ENCODE measurements at places on chromosomes 1 and 21.

- no peak for DNase-seq
Measured at GRCh38 chr1:207495801-207496792, at the start of gene CR1. TSS of gene CR1 (plus strand) at chr1:207496157. CDS start at chr1:207496268, 111 bp downstream.

DNA sequence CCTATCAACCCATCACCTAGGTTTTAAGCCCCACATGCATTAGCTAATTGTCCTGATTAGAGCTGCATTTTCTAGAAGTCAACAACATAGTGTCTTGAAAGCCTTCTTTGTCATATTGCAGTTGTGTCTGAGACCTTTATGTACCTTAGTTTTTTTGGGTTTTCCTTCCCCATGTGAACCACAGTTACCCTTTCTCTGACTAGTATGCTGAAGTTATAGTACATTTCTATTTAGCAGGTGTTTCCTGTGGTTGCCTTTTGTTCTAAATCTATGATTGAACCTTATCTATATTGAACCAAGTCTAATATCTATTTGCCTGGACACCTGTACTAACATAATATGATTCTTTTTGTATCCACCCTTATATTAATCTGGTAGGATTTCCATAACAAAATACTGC lies 135.6 kb downstream of the ST6GALNAC3 start:
- DNase-seq: no peak

- DNase-seq: no peak
Measured at GRCh38 chr21:38244885-38245869, 11.6 kb upstream of the KCNJ15 start.

DNA sequence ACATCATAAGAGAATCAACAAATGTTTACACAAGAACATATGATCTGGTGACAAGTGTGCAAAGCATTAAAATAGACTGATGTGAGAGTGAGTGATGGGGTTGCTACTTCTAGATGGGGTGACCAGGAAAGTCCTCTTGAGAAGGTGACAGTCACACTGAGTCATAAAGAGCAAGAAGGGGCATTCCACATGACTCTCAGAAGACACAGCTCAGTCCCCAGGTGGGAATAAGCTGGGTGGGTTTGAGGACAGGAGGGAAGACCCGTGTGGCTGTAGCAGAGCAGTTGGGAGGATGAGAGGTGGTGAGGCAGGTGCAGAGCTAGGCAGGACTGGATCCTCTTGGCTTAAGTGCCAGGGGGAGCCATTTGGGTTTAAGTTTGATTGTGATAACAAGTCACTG lies 53.1 kb downstream of the TNR start:
- DNase-seq: no peak

GRCh38 chr1:33302325-33302724 lies 18.6 kb downstream of the A3GALT2 start:
- DNase-seq: no peak

GRCh38 chr1:44808938-44809917 lies 905 bp downstream of the BTBD19 start:
- no peak for DNase-seq

GRCh38 chr1:211741788-211742187 lies 66.4 kb upstream of the NEK2 start:
- no peak for DNase-seq

- no peak for DNase-seq
Measured at GRCh38 chr21:34984356-34985058, 64.6 kb downstream of the RUNX1 start.

GRCh38 chr1:172545396-172546004 lies 12.6 kb downstream of the SUCO start:
- DNase-seq: no peak

DNA sequence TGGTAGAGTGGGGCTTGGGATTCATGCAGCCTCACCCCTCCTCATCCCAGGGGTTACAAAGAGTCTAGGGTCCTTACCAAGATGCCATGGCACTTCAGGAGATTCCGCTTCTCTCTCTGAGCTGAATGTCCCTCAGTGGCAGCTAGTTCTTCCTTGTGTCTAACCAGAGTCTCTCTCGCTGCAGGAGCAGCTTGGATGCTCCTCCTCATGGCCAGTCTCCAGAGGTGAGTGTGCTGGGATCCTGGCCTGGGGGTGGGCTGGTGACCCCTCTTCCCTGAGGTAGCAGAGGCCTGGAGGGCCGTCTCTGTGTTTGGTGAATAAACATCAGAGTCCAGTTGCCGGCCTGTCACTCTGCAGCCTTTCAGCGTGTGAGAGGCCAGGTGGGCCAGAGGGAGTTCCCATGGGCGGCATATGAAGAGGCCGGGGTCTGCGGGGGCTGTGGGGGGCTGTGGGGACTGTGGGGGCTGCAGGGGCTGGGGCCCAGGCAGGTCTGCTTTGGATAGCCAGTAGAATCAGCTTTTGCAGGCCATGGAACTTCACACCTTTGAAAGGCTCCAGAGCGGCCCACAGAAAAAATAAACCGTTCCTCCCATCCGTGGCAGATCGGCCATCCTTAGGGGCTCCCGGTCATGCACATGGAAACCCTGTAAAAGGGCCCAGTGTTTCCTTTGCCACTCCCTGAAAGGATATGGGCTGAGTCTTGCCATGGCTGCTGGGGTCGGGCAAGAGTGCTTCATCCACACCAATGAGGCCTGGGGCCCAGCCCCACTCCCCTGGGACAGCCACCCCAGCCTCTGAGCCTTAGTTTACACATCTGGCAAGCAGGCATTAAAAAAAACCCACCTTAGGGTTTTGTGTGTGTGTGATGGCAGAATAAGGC lies 256.4 kb downstream of the FOXD2 start:
- DNase-seq: no peak

DNA sequence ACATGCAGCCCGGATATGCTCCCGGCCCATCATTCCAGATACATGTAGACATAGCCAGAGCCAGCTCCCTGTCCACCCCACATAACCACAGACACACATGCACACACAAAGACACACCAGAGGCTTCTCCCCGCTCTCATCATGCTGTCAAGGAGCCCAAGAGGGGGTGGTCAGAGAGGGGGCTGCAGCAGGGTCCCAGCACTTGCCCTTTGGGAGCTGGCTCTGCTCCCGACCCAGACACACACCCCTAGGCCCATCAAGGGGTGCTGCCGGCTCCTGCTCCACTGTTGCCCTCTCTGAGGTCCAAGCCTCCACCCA lies 2.6 kb downstream of the PTAFR start:
- DNase-seq: no peak

DNA sequence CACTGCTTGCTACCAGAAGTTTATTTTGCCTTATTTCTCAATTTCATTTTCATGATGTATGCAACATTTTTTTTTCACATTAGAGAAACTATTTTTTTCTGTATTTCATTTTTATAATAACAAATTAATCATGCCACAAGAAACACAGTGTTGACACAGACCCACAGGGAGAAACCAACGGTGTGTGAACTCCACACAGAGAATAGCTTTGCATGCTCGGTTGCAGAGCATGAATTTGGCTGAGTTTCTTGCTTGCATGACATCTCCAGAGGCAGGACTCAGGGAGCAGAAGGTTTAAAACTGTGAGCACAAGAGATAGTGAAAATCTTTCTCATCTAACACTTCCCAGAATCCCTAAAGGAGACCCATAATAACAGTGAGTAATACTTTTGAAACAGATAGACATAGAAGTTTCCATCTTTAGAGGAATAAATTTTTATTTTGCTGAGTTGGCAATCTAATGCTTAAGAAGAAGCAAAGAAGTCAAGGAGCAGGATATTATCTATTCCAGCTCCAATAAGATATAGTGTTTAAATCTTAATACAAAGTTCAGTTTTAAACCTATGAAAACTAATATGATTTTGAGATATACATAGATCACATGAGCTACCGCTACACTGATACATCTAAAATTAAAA lies 890.9 kb downstream of the MRPL39 start:
- DNase-seq: no peak

- peak; percentile 77 for DNase-seq
Measured at GRCh38 chr1:36155408-36156328, at the start of gene MAP7D1. TSS of gene MAP7D1 (plus strand) at chr1:36156160. CDS start at chr1:36156418, 258 bp downstream.

- DNase-seq: no peak
Measured at GRCh38 chr1:67560580-67561255, 124.3 kb upstream of the GADD45A start.

- no peak for DNase-seq
Measured at GRCh38 chr1:24392982-24393650, 20.5 kb downstream of the STPG1 start.

DNA sequence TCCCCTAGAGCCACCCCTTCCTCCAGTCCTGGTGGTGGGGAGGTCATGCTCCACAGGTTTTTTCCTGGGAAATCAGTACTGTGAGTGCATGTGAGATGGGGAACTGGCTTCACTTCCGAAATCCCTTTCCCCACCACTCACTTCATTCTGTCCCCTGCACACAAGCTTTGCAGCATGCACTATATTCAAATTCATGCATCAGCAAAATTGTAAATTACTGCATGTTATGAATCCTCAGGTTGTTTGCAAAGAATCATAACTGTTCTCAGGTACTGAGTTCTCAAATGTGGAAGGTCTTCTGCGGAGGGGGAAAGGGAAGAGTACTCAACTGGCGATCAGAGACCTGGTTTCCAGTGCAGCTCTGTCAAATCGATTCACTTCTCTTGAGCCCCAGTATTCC lies 42.3 kb downstream of the LHX4 start:
- no peak for DNase-seq

DNA sequence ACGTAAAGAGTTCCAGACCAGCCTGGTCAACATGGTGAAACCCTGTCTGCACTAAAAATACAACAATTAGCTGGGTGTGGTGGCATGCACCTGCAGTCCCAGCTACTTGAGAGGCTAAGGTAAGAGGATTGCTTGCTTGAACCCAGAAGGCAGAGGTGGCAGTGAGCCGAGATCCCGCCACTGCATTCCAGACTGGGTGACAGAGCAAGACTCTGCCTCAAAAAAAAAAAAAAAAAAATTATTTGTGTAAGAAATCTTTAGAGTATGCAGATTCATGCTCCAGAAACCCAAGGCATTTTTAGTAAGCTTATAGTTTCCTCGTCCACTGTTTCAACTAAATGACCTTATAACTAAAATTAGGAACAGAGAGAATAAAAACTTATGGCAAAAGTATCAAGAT lies 51.3 kb downstream of the ABL2 start:
- no peak for DNase-seq

- DNase-seq: peak; percentile 44
Measured at GRCh38 chr1:224644553-224645154, 28.5 kb downstream of the CNIH3 start.

DNA sequence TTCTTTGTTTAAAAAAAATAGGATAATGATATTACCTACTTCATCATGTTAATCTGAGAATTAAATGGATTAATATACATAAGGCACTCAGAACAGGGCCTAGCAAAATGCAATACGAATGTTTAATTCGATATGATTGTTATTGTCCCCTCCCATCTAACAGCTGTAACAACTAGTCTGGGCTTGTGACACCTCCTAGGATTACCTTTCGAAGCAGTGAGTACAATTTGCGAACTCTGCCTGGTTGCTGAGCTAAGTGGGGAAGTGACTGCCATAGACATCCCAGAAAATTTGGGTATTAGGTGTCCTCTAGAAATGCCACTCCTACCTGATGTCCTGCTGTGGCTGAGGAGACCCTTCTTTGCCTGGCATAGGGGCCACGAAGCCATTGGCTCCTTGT lies 3.0 kb downstream of the RASSF5 start:
- DNase-seq: no peak

Data from HuH-7.5 (cell line).